ENCODE measurements at places on chromosomes 11 and 22.
A peak's percentile ranks its signal among the peaks of the same experiment; 100 is the strongest.

- no peak for DNase-seq
Observed at GRCh38 chr11:35558513-35558912, 33.1 kb upstream of the PAMR1 start.

- DNase-seq, result no peak
Observed at GRCh38 chr11:17230867-17231851, 23.4 kb upstream of the PIK3C2A start.

GRCh38 chr11:62493801-62494200 lies 52.8 kb downstream of the AHNAK start:
- no peak for DNase-seq

- DNase-seq, result no peak
Observed at GRCh38 chr11:61162092-61162941, 1.1 kb upstream of the VPS37C start.

GRCh38 chr11:112828421-112828820 lies 132.8 kb upstream of the NCAM1 start:
- DNase-seq, result no peak

GRCh38 chr22:24141586-24141985 lies 39.7 kb upstream of the SUSD2 start:
- DNase-seq, result no peak

DNA sequence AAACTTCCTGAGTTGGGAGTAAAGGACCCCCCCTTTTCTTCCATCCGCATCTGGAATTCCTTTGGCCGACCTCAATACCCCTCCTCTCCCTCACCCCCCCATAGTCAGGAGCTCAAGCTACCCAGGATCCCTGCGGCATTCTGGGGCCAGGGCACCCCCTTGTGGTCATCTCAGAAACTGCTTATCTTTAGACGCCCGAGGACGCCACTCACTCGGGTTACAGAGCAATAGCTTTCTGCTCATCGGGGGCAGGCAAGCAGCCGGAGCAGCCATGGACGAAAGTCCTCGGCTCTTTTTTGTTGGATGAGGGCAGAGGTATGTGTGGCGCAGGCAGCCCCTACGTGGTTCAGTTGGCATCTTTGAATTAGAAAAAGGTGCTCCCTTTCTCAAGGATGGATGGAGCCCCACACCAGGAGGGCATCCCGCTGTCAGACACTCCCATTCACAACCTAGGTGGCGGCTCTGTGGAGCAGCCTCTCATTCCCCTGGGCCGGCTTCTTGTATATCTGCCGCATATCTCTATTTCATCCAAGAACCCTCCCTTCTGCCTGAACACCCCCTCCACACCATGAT lies 2.3 kb downstream of the C1QTNF5 start:
- no peak for DNase-seq

GRCh38 chr11:20634044-20634443 lies 34.6 kb downstream of the SLC6A5 start:
- DNase-seq, result no peak

- no peak for DNase-seq
Observed at GRCh38 chr11:34288492-34288891, 69.3 kb downstream of the ABTB2 start.

DNA sequence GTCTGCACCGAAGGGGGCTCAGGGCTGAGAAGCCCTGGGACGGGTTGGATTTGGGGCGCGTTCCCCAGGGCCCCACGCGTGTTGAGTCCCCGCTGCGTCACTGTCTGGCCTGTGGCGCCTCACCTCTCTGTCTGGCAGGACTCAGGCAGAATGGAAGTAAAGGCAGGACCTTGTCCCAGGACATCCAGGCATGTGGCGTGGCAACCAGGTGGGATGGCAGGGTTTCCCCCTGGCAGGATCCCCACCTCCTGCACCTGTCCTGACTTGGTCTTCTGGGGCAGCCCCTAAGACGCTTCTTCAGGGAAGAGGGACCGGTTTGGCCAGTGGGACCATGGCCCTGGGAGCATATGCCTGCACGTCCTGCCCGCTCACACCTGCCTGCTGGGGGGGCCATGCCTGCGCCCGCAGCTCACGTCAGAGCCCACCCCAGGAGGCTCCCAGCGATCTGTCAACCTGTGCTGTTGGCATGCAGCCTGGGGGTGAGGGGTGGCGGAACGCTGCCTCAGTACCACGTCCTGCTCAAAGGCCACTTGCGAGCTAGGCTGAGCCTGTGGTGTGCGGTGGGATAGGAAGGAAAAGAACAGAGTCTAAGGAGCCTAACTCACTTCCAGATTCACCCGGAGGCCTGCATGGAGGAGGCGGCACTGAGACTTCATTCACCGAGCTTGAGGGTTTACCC lies 72.7 kb downstream of the KCNQ1 start:
- no peak for DNase-seq

GRCh38 chr11:130020323-130020722 lies 17.7 kb upstream of the PRDM10 start:
- no peak for DNase-seq

DNA sequence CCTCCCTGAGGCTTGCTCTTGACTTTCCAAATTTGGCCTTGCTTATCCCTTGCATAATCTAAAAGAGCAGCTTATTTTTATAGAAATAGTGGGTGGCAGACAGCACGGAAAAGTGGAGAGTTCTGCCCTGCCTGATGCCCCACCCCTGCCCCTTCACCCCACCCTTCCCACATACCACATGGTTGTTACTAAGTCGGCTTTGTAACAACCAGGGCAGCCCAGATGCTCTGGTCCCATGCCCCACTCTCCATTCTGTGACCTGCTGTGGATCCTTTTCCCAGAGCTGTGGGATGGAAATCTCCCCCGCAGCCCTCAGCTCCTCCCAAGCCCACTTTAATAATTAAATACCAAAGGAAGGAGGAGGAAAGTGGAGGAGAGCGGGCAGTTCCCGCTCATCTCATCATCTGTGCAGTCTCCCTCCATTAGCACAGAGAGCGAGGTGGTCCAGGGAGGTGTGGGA lies 10.9 kb downstream of the MRGPRF start:
- no peak for DNase-seq

DNA sequence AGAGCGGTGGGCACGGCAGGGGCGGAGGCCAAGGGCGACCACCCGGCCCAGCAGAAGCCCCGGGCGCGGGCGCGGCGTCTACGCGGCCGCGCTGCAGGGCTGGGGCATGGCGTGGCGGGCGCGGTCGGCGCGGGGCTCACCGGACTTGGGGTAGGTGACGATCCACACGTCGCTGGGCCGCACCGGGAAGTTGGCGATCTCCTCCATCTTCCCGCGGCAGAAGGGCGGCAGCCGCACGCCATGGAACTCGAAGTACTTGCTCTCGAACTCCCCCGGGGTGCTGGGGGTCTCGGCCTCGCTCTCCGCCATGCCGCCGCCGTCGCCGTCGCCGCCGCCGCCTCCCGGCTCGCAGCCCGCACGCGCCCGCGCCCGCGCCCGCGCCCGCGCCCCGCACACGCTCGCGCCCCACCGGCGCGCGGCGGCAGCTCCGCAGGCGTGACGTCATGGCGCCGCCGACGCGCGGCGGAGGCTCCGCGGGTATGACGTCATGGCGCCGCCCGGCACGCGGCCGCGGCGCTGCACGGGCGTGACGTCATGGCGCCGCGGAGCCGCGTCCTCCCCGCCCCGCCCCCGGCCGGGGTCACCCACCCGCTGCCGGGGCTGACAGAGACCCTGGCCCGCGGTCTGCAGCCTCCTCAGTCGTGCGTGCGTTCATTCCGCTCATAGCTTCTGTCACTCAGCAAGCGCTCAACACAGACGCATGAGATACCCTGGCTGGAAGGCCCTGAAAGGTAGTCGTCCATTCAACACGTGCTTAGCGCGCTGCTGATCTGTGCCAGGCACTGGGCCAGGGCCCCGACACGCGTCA lies at the start of gene SULT4A1:
TSS of gene SULT4A1 (minus strand) at position 440 of the 808 bp plus-strand sequence. CDS start at position 309, 131 bp downstream.
- peak; percentile 34 for DNase-seq

- DNase-seq, result no peak
Observed at GRCh38 chr11:75740681-75741080, 23.0 kb downstream of the MOGAT2 start.

GRCh38 chr11:40293655-40294348 lies 1165.7 kb downstream of the LRRC4C start:
- DNase-seq, result peak; percentile 50

GRCh38 chr11:62757846-62758788 lies 3.3 kb upstream of the POLR2G start:
- no peak for DNase-seq

- DNase-seq, result no peak
Observed at GRCh38 chr11:110075105-110075846, 17.9 kb upstream of the ZC3H12C start.

DNA sequence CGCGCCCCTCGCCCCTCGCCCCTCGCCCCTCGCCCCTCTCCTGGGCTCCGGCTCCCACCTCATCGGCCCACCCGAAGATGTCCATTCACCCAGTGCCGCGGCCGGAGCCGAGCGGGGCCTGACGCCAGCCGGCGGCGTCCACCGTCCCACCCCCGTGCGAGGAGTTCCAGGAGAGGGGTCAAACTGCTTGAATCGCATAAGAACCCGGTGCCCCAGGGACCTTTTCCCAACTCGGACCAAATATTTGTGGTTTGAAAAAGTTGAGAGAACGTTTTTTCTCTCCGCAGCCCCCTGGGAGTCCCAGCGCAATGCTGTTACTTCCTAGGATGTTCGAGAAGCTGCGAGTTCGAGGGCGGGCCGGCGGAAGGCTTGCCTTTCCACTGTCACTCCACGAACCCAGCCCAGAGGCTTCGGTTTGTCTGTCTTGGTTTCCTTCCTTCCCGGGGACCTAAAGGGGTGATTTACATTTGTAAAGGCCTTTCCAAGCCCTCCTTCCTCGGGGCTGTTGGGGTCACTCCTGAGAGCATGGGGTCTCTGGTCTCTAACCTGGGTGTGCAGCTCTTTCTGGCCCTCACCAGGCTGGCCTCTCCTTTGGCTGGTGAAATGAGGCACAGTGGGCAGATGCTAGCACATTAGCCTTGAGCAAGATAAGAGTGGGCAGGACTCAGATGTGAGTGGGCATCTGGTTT lies 38.0 kb downstream of the ETS1 start:
- no peak for DNase-seq

DNA sequence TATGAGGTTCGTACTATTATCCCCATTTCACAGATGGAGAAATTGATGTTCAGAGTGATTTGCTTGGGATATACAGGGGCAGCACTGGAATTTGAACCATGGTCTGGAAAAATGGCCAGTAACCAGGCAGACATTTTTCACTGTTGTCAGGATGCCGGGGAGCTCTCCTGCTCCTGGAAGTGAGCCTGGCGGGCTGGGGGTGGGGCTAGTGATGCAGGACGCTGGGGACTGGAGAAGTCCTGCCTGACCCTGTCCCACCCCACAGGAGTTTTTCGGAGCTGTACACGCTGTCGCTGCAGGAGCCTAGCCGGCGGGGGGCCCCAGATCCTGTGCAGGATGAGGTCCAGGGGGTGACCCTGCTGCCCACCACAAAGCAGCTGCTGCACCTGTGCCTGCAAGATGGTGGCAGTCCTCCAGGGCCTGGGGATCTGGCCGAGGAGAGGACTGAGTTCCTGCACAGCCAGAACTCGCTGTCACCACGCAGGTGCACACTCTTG lies 11.1 kb downstream of the SIPA1 start:
- DNase-seq, result no peak

DNA sequence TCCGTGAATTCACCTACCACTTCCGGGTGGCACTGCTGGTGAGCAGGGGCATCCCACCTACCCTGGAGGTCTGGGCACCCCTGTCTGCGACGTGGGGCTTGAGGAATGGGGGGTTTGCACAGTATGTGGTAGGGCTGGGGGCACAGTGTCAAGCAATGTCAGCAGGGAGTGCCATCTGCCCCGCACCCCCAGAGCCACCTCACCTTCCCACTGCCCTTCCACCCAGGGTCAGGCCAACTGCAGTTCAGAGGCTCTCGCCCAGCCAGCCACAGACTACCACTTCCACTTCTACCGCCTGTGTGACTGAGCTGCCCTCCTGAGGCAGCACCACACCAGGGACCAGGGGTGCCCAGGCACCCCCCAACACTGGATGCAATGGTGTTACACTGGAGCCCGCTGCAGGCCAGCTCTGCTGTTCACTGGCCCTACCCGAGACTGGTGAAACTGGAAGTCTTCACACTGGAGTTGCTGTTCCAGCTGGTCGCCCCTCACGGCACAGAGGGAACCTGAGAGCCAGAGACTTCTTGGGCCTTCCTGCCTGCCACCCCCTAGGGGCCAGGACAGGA lies 6.5 kb downstream of the TMEM258 start:
- DNase-seq, result no peak

GRCh38 chr11:86459002-86459385 lies 84.3 kb downstream of the CCDC81 start:
- DNase-seq, result no peak

- no peak for DNase-seq
Observed at GRCh38 chr11:109794501-109794900, 298.7 kb upstream of the ZC3H12C start.

DNA sequence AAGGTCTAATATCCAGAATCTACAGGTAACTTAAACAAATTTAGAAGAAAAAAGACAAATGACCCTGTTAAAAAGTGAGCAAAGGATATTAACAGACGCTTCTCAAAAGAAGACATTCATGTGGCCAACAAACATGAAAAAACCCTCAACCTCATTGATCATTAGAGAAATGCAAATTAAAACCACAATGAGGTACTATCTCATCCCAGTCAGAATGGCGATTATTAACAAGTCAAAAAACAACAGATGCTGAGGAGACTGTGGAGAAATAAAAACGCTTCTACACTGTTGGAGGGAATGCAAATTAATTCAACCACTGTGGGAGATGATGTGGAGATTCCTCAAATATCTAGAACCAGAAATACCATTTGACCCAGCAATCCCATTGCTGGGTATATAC lies 67.2 kb downstream of the SLC17A6 start:
- no peak for DNase-seq

- DNase-seq, result no peak
Observed at GRCh38 chr11:126949066-126949891, 51.3 kb downstream of the KIRREL3 start.

DNA sequence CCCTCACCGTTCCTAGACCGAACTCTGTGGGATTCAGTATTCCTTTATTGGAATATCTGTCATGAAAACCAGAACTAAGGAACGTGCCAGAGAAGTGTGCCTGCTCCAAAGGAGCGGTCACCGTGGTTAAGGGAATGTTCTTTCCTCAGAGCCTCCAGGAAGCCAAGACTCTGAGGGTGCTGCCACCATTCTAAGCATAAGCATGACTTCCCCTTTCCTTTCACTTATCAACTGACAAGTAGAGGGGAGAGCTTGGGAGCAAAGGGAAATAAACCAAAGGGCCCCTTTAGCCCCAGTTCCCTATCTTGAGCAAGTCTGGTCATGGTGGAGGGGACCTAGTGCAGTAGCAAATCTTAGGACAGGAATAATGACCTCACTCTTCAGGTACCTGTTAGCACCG lies 26.8 kb downstream of the CTR9 start:
- no peak for DNase-seq

DNA sequence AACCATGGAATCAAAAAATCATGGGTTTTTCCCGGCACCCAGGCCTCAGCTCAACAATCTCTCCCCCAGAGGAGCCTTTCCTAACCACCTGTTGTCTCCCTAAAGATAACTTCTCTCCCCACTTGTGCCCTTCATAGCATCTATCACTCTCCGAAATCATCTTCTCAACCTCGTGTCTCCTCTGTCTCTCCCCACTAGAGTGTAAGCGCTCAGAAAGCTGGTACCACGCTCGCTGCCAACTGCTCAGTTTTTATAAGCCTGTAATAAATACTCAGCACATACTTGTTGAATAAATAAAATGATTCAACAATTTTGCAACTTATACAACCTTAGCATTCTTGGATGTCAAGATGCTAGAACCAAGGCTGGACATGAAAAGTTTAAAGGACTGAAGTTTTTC lies 185.2 kb downstream of the BCR start:
- DNase-seq, result no peak
